Prostate gland (tissue), 2 donors: ENCODE measurements at places on chromosomes 5 and 9. TPM values are rescaled to one million over a fixed set of nuclear protein-coding genes. Genes with fewer than 3 reads are reported as not detected.
A peak's percentile ranks its signal among the peaks of the same experiment; 100 is the strongest.

DNA sequence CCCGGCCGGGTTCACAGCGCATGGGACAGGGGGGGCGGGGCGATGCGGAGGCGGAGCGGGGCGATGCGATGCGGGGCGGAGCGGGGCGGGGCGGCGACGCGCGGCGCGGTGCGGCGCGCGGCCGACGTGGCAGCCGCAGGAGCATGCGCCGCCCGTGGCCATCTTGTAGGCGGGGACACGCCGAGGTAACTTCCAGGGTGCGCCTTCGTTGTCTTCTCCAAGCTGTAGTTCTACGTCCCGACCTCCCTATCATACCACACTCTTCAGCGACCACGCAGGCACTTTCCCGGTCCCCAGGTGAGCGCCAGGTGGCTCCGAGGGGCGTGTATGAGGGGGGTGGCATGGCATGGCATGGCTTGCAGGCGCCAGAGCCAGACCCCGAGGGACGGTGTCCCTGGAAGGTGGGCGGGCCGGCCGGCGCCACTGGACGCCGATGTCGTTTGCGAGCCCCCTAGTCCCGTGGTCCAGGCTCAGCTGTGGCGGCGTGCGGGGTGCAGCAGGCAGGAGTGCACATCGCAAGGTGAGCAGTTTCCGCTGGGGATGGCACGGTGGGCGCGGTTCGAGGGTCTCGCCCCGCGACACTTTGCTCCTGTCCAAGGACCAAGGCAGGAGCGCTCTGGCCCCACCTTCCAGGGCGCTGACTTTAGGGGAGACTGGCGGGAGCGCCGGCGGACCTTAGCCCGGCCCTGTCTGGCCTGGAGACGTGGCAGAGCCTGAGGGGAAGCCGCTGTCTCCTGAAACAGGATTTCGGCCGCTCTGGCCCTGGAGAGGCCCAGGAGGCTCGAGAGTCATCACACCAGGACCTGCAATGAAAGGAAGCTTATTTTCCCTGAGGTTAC, at the start of gene PRRC1:
PRRC1 (plus strand) TSS at position 161 of the 839 bp plus-strand sequence. CDS start 5,840 bp downstream, outside the sequence.
- peak within 1 kb of the TSS; percentile 52 for H3K27ac ChIP-seq
- H3K36me3 ChIP-seq, result no peaks in the 10 kb centered on the region
- DNase-seq, result peak; percentile 77

- no peak overlapping the region for H3K27ac ChIP-seq
- DNase-seq, result no peak
- H3K4me3 ChIP-seq, result no peak overlapping the region
- no peaks in the 10 kb centered on the region for H3K36me3 ChIP-seq
- no peaks in the 10 kb centered on the region for H3K27me3 ChIP-seq
- H3K4me1 ChIP-seq, result no peaks in the 10 kb centered on the region
Observed at GRCh38 chr5:89342106-89342876, 459.3 kb upstream of the MEF2C start.

GRCh38 chr9:91285729-91286353, 75.9 kb downstream of the AUH start:
- DNase-seq, result no peak
- peaks cover 3% of the 10 kb centered on the region for H3K4me1 ChIP-seq
- H3K4me3 ChIP-seq, result no peak overlapping the region
- H3K27me3 ChIP-seq, result no peaks in the 10 kb centered on the region

Gene CHSY3
- total RNA-seq, result 0.09 TPM
